ENCODE measurements at places on chromosomes 1 and 21.

DNA sequence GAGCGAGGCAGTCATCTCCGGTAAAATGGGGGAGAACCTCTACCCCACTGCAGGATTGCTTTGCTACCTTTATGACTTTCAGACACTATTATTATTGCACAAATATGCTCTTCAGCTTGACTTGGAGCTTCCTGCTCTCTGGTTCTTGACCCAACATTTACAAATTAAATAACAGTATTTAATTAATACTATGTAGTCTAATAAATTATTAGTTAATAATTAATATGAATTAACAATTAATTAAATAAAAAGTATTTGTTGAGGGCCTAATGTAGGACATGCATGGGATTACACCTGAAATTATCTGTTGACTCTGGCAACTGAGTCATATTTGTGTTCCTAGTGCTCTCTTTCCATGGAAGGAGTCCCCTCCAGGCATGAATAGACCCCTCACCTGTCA lies 359.9 kb downstream of the SIPA1L2 start:
- DNase-seq = no peak

GRCh38 chr1:224825525-224826000 lies 103.9 kb upstream of the DNAH14 start:
- no peak for DNase-seq

DNA sequence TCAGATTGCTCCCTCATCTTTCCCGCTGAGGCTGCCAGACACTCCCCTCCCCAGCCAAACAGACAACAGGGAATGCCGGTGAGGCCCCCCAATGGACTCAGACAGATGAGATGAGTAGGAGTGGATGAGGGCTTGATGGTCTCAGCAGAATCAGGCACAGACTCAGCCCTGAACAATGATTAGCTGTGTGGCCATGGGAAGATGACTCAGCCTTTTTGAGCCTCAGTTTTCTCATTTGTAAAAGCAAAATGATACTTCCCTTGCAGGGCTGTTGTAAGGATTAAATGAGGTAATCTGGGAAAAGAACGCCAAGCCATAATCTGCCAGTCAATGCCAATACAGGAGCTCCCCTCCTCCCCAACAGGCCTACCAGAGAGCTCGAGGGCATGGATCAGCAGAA lies 12.4 kb downstream of the C1orf198 start:
- no peak for DNase-seq

- peak; percentile 26 for DNase-seq
These were observed 61.4 kb upstream of the DIRAS3 start for GRCh38 chr1:68111519-68112436.

DNA sequence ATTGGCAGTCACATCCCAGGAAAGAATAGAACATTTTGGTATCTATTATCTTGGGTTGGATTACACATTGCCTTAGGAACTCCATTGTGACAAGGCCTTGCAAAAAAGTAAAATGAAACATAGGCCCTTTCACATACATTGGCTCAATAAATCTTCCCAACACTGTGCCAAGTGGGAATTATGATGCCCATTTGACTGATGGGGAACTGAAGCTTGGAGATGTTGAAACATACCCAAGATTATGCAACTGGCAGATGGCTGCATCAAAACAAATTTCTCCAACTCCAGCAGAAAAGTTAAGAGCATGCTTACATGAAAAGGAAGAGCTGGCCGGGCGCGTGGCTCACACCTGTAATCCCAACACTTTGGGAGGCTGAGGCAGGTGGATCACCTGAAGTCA lies 26.9 kb downstream of the PLEKHO1 start:
- no peak for DNase-seq

DNA sequence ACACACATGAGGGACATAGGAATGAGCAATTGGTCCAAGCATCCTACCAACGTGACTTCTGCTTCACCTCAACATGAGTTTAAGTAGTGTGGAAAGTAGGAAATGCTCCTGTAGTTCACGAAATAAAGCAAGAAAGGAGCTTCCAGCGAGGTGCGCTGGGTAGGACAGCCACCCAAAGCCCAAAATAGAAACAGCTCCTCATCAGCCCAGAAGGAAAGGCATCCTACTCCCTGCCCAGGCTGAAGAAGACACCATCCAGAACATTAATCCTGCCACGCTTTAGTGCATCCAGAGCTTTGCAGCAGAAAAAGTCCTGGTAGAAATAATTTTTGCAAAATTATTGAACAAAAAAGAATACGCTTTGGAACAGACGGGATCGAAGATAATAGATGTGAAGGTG lies 25.9 kb downstream of the CCDC185 start:
- no peak for DNase-seq

DNA sequence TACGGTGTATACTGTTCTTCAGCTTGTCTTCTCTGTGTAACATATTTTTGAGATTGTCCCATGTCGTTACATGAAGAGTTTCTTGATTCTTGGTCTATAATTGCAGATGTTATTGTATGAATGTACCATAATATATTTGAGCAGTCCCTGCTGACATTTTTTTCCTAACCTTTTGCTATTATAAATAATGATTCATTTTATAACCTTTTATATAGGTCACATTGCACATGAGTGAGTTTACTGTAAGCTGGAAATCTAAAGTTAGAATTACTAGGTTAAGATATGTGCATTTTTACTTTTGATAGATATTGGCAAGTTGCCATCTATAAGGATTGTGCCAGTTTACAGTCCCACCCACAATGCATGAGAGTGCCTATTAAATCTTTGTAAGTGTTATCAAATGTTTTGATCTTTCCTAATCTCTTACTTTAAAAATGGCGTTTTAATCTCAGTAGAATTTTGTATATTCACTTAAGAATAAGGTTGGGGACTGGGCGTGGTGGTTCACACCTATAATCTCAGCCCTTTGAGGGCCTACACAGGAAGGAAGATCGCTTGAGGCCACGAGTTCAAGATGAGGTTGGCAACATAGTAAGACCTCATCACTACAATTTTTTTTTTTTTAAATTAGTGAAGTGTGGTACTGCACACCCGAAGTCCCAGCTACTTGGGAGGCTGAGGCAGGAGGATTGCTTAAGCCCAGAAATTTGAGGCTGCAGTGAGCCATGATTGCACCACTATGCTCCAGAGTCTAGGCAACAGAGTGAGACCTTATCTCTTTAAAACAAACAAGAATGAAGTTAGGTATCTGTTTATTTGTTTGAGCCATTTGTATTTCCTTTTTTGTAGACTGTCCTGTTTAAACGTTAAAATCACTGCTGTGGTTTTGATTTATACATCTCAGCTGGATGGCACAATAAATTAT lies 36.5 kb downstream of the ZMYM1 start:
- DNase-seq = no peak

- no peak for DNase-seq
These were observed 1.6 kb downstream of the PPP1R15B start for GRCh38 chr1:204409836-204410687.

- DNase-seq = no peak
These were observed 35.0 kb upstream of the HUNK start for GRCh38 chr21:31837618-31838390.

GRCh38 chr1:152118915-152119314 lies 3.7 kb upstream of the TCHH start:
- no peak for DNase-seq

- no peak for DNase-seq
These were observed 613 bp upstream of the ERO1B start for GRCh38 chr1:236282425-236282716.

GRCh38 chr1:224368409-224368808 lies 11.7 kb downstream of the CNIH4 start:
- DNase-seq = no peak

DNA sequence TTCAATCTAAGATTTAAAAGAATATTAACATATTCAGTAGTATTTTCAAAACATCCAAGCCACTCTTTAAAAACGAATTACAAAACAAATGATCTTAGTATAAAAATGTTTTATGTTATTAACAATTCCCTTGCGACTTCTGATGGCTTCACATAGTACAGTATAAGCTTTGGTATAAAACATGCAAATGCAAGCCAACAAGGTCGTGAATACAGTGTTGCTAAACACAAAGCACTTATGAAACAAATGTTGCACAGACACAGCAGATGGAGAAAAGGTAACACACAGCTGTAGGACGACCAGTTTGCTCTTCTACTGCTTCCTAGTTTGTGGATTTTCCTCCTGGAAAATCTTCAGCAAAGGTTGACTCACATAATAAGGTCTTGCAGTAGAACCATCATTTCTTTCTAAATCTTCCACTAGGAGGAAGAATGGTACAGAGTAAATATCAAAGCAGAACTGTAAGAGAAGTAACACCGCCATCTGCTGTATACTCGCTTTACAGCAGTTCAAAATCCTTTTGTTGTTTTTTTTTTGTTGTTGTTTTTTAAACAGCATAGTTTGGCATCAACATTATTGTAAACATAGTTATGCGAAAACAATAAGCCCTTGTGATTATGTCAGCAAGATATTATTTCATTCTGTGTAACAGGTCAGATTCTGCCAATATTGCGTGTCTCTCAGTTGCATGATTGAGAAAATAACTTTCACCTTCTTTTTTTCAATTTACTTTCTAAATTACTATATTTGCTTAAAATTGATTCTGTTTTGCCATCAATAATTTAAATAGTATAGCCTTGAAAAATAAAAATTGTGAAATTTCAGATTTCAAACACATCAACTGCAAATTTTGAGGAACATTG lies 69.5 kb downstream of the LHX8 start:
- peak; percentile 26 for DNase-seq
